Brain microvascular endothelial cell (primary cell): ENCODE measurements at places on chromosomes 16 and 17.

DNA sequence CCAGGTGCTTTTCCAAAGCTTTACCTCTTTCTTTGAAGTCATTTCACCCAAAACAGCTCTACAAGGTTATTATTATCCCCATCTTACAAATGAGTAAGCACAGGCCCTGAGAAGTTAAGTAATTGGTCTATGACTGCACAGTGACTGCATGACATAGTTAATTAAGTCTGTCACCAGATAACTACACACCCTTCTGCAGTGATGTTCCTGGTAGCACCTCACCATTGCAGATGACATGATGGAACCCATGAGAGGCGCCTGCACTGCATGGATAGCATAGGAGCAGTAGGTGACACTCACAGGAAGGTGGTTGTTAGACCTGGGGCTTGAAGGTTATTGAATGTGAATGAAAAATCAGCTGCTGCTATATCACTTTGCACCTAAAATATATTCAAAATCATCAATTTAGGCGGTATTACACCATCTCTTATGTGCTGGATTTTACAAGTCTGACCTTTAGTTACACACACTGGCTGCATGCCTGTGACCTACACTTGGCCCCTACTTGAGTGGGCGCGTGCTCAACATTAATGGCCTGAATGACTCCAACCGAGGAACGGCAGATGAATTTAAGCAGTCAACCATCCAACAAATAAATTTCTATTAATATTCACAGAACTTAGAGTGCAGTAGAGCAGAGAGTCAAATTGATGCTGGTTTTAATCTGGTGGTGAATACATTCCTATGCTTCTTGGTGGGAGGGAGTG lies 239.6 kb downstream of the CDH11 start:
- no peak for DNase-seq

DNA sequence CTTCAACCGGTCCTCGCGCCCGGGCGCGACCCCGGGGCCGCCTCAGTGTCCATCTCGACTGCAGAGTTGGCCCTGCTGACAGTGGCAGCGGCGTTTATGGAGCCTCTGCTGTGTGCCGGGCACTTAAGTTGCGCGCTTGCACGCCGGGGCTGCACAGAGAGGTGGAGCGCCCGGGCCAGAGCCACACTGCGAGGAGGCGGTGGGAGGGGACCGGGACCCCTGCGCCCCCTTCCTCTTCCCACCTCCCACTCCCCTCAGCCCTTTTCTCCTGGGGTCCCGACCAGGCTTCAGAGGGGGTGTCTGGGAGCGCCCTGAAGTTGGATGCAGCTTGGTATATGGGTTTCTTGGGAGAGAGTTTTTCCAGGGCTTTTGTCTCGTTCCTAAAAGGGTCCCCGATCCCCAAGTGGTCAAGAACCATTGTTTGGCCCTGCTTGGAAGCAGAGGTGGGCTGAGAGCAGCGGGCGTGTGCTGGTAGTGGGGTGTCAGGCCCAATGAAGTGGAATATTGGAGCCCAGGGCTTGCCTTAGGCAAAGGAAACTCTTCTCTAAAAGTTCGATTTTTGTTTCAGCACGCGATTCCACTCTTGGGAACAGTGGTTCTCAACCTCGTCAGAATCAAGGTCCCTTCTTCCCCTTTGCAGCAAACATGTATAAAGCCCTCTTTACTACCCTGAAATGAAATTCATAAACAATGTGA lies 605 bp downstream of the MRTFB start:
- DNase-seq = no peak

GRCh38 chr16:79047337-79047736 lies 553.2 kb downstream of the MAF start:
- DNase-seq = no peak

DNA sequence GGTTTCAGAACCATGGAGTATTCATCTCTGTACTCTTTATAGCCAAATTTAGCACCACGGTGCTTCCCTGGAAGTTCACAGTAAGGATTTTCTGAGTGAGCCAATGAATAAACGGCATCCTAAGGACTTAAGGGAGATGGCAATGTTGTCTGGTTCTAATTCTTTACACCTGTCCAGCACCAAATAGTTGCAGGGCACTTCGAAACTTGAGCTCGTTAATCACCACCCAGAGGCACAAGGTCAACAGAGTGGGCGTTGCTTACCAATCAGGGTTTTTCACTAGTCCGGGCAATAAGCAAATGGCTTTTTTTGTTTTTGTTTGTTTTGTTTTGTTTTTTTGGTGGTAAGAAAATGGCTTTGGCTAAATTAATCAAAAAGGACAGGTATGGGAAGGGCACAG lies 28.2 kb upstream of the TMEM220 start:
- DNase-seq = no peak

- no peak for DNase-seq
Measured at GRCh38 chr16:56534847-56535383, 15.1 kb upstream of the BBS2 start.

- DNase-seq = peak; percentile 92
Measured at GRCh38 chr16:66618588-66619375, 14.3 kb downstream of the CMTM3 start.

DNA sequence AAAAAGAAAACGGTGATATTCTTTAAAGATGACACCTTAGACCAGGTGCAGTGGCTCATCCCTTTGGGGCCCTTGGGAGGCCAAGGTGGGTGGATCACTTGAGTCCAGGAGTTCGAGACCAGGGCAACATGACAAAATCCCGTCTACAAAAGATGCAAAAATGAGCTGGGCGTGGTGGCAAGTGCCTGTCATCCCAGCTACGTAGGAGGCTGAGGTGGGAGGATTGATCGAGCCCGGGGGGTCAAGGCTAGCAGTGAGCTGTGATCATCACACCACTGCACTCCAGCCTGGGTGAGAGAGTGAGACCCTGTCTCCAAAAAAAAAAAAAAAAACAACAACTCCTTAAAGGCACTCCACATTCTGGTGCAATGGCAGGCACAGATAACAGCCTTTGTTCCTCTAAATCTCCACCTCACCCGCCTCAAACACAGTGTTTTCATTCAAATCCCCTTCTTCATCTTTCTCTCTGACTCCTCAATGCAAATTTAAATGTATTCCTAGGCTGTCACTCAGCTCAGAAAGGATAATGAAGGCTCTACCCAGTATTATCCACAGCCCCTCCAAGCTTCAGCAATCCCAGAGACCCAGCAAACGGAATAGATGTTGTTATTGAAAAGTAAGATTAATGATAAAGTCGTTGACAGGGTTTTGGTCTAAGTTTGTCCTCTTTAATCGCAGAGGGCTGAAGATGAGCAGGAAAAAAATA lies 56.2 kb upstream of the CACNG5 start:
- no peak for DNase-seq

DNA sequence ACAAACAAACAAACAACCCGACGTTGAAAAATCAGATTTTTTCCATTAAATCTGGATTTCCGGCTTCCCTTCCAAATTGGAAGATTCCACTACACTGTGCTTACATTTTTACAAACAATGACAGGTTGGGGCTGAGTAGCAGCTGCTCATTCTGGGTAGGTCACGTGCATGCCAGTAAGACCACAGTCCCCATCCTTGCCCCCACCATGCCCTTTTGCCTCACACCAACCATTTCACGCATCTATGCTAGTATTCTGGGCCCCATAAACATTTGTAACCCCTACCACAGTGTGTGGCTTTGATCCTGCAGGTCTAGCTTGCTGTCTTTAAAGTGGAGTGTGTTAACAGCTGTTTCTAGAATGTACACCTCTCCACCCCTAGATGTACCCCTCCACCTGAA lies 366.1 kb downstream of the XYLT1 start:
- no peak for DNase-seq
